Left ventricle myocardium inferior (tissue), 1 donor: ENCODE measurements at places on chromosomes 1 and 21. TPM values are rescaled to one million over a fixed set of nuclear protein-coding genes. Genes with fewer than 3 reads are reported as not detected.

Gene DIO1
- total RNA-seq, result not detected

Gene DISP3
- not detected for total RNA-seq

Gene FRRS1
- 3.8 TPM for total RNA-seq

Gene TDRD5
- not detected for total RNA-seq

Gene GPR37L1
- total RNA-seq, result 0.05 TPM

Gene RBBP5
- total RNA-seq, result 10.3 TPM

Gene UBXN10
- total RNA-seq, result 1.4 TPM

Gene TMEM240
- total RNA-seq, result 7.2 TPM

Gene C1QA
- 70.1 TPM for total RNA-seq

Gene OLIG2
- total RNA-seq, result not detected

Gene PLPP3
- total RNA-seq, result 101 TPM

Gene PDZK1IP1
- total RNA-seq, result not detected

Gene SPRR5
- total RNA-seq, result not detected

Gene FCRLA
- 0.11 TPM for total RNA-seq

Gene CYP4A11
- total RNA-seq, result not detected

Gene CD52
- 2.4 TPM for total RNA-seq

Gene CRNN
- total RNA-seq, result not detected

Gene HES5
- 0.63 TPM for total RNA-seq

Gene UBASH3A
- not detected for total RNA-seq

Gene USH2A
- 3.6 TPM for total RNA-seq
